ENCODE measurements at places on chromosomes 1 and 21. TPM values are rescaled to one million over a fixed set of nuclear protein-coding genes. Genes with fewer than 3 reads are reported as not detected.

DNA sequence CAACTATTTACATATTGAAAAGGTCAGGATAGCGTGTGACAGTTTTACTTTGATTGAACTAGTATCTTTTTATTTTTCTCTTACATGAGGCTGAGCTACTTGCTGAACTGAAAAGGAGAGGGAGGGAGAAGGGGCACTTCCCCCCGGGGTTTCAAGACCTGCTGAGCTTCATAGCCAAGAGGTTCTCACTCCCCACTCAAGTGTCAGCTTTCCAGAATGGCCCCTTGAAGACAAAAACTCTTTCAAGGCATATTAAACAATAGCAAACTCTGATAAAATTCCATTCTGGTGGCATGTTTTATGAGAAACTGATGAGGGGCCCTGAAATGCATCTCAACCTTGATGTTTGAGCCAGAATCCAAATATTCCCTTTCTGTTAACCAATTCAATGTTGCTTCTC lies 143.0 kb downstream of the KAZN start:
- no peak for DNase-seq

GRCh38 chr1:2640626-2641025 lies 7.8 kb upstream of the MMEL1 start:
- DNase-seq: no peak

Gene LINGO4
- total RNA-seq: not detected

- no peak for DNase-seq
Observed at GRCh38 chr21:14241297-14241696, 25.3 kb downstream of the RBM11 start.

Gene HPDL
- total RNA-seq: 7.2 TPM

DNA sequence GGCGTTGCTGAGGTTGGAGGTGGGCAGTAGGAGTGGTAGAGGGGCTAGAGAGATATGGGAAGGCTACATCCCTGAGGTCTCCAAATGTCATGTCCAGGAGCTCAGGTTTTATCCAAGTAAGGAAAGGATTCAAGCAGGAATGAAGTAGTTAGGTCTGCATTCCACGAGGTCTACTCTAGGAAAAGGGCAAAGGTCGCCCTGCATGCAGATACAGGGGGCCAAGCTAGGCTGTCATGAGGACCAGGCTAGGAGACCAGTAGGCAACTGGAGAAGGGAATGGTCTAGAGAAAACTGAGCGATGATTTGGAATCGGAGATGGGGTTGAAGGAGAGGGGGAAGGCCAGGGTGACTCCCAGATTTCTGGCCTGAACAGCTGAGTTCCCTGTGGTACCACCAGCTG lies 48.7 kb downstream of the IRF2BP2 start:
- no peak for DNase-seq

Gene FNDC10
- total RNA-seq: 0.14 TPM

DNA sequence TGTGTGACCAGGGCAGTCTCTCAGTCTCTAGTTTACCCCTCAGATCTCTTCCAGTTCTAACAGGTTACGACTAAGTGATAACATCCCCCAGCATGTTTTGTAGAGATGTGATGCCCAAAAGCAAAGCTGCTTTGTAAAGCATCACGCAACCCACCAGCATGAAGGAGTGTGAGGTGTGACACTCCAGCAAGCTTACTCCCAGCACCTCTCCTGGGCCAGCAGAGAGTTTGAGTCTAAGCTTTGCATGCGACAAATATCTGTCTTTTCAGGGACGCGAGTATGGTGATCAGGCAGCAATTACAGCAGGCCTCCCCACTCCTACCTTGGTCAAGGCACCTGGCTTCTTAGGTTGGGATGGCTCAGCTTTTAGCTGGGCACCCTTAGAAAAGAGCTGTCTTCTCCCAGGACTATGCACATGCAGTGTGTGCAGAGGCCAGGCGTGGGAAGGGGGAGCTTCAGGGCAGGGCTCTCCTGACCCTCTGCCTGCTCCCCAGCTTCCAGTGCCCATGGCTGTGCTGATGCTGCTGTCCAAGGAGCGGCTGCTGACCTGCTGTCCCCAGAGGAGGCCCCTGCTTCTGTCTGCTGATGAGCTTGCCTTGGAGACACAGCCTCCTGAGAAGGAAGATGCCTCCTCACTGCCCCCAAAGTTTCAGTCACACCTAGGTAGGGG lies 48.2 kb downstream of the ELK4 start:
- no peak for DNase-seq

- no peak for DNase-seq
Observed at GRCh38 chr1:94012708-94013366, 103.6 kb upstream of the GCLM start.

Gene PLA2G2F
- not detected for total RNA-seq

Gene CYP4B1
- not detected for total RNA-seq

DNA sequence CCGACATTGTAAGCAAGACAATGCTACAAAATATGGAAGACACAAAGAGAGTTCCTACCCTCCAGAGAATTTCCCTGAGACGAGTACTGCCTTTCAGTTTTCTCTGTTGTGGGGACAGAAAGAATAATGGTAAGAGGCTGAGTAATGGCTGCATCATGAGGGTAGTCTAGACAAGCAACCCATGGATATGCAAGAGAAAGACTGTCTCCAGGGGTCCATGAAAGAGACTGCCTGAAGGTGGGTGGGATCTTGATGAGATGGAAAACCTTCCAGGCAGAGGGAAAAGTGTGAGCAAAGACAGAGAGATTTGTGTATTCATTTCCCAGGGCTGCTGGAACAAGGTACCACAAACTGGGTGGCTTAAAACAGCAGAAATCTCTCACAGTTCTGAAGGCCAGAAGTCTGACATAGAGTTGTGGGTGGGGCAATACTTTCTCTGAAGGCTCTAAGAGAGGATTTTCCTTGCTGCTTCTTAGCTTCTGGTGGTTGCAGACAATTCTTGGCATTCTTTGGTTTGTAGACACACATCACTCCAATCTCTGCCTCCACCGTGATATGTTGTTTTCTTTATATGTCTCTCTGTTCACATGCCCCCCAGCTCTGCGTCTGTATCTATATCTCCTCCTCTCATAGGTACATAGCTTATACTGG lies 41.4 kb downstream of the ANP32E start:
- DNase-seq: no peak

DNA sequence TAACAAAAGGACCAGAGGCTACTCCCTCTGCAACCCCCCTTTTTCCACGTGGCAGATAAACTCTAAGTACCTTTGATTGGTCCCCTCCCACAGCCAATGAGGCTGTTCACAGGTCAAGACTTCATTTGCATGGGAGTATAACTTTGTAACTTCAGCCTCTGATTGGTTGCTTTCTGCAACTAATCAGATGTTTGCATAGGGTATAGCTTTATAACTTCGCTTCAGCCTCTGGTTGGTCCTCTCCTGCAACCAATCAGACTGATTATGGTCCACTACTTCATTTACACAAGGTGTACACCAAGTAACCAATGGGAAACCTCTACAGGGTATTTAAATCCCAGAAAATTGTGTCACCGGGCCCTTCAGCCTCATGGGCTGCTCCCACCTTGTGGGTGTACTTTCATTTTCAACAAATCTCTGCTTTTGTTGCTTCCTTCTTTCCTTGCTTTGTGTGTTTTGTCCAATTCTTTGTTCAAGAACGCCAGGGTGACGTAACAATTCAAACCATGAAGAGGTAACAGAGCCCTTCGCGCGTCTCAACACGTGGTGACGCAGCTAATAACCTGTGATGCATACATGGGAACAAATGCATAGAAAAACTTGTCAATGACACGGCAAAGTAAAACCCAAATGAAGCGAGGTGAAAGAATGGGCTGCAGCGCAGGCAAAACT lies 47.2 kb downstream of the VPS26C start:
- DNase-seq: no peak

GRCh38 chr1:221851336-221851735 lies 109.4 kb upstream of the DUSP10 start:
- no peak for DNase-seq

- no peak for DNase-seq
Observed at GRCh38 chr1:101965341-101965740, 31.4 kb downstream of the OLFM3 start.

DNA sequence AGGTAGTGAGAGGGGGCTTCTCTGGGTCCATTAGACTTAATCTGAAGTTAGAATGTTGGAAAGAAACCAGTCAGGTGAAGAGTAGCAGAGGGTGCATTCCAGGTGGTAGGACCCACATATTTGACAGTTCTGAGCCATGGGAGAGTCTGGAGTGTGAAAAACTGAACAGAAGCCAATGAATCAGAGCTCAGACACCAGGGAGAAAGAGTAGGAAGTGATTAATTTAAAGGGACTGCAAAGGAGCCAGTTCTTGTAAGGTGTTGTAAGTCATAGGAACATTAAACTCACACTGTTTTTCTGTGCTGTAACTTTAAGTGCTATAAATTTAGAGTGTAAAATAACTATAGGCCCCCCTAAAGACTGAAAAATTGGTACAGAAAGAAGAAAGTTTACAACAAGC lies 5.9 kb upstream of the DHX9 start:
- no peak for DNase-seq

Gene S100A7A
- not detected for total RNA-seq

GRCh38 chr1:150322310-150322709 lies 977 bp downstream of the PRPF3 start:
- DNase-seq: no peak

DNA sequence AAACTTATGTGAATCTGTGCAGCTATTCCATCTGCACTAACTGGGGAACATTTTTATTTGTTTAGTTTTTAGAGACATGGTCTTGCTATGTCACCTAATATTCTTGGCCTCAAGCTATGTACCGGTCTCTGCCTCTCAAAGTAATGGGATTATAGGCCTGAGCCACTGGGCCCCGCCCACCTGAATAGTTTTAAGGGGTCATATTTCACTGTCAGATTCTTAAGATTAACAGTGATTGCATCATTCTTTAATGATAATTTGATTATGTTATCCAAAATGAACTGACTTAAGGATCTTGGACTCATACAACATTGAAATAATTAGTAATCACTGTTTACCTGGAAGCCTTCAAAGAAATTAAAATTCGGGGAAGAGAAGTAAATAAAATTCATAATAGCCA lies 12.6 kb upstream of the KLF18 start:
- no peak for DNase-seq

DNA sequence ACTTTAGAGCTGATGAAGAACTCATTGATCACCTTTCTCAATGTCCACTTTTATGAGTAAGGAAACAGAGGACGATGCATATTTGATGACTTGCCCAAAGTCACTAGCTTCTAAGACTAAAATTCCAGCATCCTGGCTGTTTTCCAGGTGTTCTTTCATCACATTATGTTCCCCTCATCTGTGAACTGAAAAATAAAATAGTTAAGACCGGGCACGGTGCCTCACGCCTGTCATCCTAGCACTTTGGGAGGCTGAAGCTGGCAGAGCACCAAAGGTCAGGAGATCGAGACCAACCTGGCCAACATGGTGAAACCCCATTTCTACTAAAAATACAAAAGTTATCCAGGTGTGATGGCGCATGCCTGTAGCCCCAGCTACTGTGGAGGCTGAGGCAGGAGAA lies 297.5 kb downstream of the DUSP10 start:
- DNase-seq: no peak

Gene LENEP
- total RNA-seq: 0.56 TPM

Gene RHCE
- 0.11 TPM for total RNA-seq

Gene ACTL8
- not detected for total RNA-seq

Gene ACKR1
- total RNA-seq: not detected

DNA sequence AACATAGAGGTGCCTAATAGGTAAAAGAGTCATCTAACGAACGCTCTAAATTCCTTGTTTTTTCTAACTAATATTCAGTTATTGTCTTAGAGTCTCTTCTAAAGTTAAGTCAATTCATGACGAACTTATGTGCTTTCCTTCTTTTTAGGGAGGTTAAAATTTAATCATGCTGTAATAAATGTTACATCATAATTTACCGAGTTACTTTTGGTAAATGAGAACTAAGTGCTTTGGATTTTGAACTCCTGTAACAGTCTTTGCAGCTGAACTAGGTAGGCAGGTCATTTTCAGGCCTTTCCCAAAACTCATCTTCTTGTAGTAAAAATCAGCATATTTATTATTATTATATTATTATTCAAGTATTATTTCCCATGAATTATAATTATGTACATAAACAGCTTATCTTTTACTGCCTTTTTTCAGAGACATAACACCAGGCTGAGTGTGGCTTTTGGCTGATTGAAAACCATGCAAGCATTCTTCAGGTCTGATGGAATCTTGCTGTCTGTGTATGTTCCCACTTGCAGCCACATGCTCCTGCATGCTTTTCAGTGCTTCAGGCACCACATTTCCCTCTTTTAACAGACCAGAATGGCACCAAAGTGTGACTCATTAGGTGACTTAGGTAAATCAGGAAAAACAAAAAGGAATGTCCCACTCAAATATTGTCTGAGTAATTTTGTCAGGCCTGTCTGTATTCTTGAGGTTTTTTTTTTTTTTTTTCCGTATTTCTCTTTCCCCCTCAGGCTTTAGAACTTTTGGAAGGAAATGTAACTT lies 81.0 kb upstream of the CD55 start:
- no peak for DNase-seq

DNA sequence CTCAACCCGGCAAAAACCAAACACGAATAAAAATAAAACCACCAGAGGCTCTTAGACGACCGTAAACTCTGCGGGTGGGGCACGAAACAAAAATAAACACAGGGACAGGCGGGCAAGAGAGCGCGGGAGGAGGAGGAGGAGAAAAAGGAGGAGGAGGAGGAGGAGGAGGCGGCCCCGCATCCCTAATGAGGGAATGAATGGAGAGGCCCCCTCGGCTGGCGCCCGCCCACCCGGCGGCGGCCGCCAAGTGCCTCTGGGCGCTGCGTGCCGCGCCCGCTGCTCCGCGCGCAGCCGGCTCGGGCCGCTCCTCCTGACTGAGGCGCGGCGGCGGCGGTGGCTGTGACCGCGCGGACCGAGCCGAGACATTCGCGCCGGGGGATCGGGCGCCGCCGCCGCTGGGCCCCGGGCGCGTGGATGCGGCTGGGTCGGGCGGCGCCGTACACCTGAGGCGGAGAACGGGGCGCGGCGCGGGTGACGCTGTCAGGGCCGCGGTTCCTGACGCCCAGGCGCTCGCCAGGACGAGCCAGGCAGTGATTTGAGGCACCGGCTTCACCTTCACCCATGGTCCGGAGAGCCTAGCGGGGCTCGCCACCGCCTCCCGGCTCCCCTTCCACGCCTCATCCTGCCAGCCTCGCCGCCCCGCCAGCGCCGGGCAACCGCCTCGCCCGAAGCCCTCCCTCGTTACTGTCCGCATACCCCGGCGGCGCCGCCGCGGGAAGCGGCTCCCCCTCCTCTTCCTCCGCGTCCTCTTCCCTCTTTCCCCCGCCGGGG lies at the start of gene MARK1:
MARK1 (plus strand) TSS at position 229 of the 771 bp plus-strand sequence. CDS start 687 bp downstream, outside the sequence.
- DNase-seq: no peak

Gene OPRD1
- total RNA-seq: not detected

GRCh38 chr1:63101336-63101735 lies 221.0 kb upstream of the FOXD3 start:
- no peak for DNase-seq

Gene ALPL
- 0.13 TPM for total RNA-seq

- DNase-seq: no peak
Observed at GRCh38 chr1:53727461-53728092, 11.4 kb downstream of the GLIS1 start.

Gene PODN
- 0.60 TPM for total RNA-seq

Gene CITED4
- total RNA-seq: 6.5 TPM

- no peak for DNase-seq
Observed at GRCh38 chr21:44999428-44999971, 59.7 kb downstream of the SLX9 start.

Measured in pulmonary artery endothelial cell (primary cell).